ENCODE measurements at places on chromosomes 3 and 15.

GRCh38 chr15:99211926-99212325, 37.5 kb downstream of the TTC23 start:
- no peak for DNase-seq

DNA sequence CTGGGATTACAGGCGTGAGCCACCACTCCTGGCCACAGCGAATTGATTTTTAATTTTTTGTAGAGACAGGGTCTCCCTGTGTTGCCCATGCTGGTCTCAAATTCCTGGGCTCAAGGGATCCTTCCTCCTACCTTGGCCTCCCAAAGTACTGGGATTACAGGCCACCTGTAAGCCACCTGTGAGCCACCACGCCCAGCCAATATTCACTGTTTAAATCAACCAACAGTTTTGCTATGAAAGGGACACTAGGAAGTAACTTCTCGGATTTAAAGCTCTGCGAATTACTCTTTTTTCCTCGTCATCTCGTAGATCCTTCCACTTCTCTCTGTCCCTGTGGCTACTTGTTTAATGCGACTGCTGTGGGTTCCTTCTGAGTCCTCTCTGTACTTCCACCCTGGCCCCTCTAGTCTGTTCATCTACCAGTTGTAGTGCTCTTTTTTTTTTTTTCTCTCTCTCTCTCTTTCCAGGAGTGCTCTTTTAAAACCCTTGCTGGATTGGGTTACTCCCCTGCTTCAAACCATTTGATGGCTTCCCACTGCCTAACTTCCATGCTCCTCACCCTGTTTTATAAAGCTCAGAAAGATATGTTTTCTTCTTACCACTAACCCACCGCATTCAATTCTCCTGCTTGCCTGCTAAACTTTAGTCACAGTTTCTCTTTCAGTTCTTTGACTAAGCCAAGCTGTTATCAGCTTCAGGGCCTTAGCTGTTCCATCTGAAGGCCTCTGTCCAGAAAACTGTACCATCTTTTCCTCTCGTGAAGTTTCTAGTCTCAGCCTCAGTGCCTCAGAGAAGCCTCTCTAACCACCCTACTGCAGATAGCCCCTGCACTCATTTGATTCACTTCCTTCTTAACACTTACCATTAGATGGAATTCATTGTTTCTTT, 12.4 kb downstream of the RTF1 start:
- peak; percentile 22 for DNase-seq

- no peak for DNase-seq
These were observed 265.4 kb upstream of the LYSMD4 start for GRCh38 chr15:99998661-99999101.

DNA sequence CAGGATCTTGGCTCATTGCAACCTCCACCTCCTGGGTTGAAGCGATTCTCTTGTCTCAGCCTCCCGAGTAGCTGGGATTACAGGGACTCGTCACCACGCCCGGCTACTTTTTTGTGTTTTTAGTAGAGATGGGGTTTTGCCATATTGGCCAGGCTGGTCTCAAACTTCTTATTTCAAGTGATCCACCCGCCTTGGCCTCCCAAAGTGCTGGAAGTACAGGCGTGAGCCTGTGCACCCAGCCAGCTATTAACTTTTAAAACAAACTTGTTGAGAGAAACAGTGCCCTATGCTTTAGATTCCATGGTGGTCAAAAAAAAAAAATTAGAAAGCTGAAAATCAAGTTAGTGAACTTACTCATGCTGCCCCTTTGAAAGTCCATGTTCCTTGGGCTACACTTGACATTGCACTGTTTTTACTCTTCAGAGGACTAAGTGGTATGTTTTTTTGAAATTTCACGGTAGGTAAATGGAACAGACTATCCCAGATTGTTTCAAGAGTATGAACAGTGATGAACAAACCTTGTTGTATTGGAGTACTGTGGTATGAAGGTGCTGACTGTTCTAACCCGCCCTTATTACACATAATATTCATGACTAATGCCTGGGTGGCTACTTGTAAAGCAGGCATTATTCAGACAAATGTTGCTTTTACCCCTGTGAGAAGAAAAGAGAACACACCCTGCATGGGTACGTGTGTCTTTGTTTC, 206.9 kb downstream of the KLHL25 start:
- peak; percentile 27 for DNase-seq

DNA sequence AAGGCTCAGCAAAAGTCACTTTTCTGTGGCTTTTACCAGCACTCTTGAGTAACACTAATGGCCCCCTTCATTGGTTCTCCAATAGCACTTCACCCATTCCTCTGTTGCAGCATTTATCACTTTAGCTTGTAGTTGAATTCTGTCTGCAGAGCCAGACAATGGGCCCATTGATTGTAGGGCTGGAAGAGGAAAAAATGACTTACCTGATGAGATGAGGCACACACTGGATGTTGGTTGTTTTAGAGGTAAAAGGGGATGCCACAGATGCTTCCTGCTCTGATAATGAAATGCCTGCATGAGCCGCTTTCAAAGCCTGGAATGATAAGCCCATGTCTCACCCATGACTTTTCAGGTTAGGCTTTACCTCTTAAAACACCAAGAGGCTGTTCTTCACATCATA, 64.3 kb downstream of the PLAAT1 start:
- DNase-seq: no peak

GRCh38 chr3:142850395-142851023, 38.4 kb downstream of the PCOLCE2 start:
- no peak for DNase-seq

DNA sequence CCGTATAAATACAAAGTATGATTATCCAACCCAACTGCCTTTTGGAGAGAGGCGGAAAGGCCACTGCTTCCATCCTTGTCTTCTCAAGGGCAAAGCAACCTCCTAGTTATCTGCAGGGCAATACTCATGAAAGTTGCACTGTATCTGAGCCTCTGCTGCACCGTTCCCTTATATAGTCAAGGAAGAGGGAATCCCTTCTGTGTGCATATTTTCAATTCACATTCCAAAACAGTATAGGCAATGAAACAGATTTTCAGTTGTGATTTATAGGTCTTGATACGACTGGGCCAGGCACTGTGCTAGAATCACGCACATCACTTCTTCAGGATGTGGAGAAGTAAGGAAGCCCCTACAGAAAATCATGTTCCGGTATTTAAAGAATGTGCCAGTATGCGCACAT, 455.7 kb downstream of the FOXP1 start:
- no peak for DNase-seq

- no peak for DNase-seq
These were observed 94.9 kb downstream of the BCHE start for GRCh38 chr3:165742351-165742750.

GRCh38 chr3:62659660-62660059, 215.6 kb downstream of the CADPS start:
- no peak for DNase-seq

- no peak for DNase-seq
These were observed 434.0 kb downstream of the EPHB1 start for GRCh38 chr3:135229018-135229495.

DNA sequence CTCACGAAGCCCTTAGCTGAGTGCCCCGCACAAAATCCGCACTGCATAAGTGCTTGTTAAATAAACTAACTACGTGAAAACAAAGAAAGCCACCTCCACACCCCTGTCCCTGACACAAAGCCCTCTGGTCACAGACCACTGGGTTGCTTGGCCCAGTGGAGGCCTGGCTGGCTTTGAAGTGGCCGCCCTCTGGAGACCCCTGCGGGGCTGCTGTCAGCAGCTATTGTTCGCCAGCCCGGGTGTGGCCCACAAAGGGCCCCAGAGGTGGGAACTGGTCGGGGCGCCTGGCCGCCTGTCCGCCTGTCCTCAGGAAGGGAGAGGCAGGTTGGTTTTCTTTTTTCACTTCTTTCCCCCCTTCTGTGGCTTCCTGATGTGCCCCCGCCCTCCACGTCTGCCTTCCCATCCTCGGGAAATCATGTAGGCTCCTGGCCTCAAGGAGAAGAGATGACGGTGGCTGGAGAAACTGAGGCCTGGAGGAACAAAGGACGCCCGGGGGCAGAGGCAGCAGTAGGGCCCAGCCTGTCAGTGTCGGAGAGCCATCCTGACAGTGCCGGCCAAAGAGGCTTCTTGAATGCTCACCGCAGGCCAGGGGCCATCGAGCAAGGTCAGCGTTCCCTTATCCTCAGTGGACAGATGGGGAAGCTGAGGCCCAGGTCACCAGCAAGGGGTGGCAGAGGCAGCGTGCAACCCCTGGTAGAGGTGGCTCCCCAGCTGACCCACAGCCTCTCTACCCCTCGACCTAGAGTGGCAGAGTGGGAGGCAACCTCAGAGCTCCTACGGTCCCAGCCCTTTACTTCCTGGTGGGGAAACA, 61.1 kb downstream of the SLC6A6 start:
- no peak for DNase-seq

- no peak for DNase-seq
These were observed 740.9 kb upstream of the LMCD1 start for GRCh38 chr3:7760718-7761117.

DNA sequence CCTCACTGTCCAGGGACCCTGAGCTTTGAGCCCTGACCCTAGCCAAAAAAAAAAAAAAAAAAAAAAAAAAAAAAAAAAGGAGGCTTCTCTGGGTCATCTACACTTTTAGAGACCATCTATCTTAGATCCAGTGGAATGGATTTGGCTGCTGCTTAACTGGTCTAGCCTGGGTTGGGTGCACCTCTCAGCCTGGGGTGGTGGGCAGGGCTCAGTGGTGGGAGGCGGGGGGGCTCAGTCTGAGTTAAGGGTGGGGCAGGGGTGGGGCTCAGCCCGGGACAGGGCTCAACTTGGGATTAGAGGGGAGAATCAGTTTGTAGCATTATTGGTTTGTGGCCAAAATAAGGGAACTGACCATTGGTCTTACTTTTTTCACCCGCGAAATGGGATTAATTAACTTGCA, 139.2 kb downstream of the TPRA1 start:
- DNase-seq: no peak

DNA sequence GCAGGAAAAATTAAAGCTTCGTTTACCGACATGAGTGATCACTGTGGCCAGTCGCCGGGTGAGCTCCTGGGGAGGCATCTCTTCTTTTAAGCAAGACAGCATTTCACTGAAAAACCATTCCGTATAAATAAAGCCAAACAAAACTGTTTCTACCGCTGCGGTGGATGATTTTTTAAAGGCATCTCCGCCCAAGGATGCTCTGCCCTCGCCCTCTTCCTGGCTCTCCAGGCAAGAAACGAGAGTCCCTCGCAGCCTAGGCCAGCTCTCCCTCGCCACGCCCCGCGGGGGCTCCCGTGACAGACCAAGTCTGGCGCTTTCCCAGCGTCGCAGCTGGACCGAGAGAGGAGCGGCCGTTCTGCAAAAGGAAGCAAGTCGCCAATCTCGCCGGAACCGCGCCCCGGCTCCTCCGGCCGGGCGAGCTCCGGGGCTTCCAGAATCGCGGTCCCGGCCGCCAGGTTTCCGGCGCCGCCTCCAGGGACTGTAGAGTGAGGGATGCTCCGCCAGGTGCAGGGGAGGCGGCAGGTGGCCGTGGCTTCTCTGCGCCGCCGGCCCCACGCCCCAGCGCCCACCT, 458 bp downstream of the MCF2L2 start:
- peak; percentile 17 for DNase-seq

GRCh38 chr3:129256270-129256669, 6.9 kb downstream of the COPG1 start:
- DNase-seq: no peak

DNA sequence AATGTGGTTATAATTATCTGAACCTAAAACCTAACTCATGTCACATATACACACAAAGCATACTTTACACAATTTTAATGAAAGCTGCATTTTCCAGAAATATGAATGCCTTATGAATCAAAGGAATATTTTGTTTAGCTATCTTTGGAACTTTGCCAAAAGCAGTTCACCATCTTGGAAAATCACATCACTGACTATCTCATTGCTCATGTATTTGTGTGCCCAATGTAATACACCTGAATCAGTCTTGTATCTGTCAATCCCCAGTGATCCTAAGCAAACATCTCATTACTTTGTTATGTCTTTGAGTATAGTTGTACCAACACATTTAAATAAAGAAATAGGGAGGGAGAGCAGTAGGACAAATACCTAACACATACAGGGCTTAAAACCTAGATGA, 15.6 kb upstream of the CD47 start:
- no peak for DNase-seq

Data from CD4-positive, alpha-beta T cell treated with Interleukin-2 at 100 ng/mL for 4 hours (primary cell).